ENCODE measurements at places on chromosomes 2 and 18.
A peak's percentile ranks its signal among the peaks of the same experiment; 100 is the strongest.

DNA sequence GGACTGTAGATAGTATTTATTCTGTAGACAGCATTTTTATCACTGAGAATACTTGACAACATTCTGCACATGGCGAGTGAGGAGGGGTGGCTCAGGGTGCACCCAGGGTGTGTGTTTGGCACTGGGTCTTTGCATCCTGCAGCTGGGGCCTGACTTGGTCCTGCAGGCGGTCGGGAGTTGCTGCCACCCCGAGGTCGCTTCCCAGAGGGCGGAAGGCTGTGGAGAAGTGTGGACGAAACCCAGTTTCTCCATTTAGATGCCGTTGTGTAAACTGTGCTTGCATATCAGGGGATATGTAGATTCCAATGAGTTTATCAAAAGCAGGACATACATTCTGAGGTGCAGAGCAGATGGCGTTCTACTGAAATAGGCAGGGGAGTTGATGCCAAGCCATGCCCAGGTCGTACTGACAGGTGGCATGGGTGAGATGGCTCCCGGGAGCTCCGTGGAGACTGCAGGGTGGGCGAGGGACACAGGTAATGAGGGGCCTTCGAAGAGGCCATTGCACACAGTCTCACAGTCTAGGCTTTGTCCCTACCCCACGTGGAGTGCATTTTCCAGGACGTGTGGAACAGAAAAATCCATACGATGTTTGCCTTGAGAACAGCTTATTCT is 74.5 kb downstream of the RTP5 start:
- no peak for DNase-seq

DNA sequence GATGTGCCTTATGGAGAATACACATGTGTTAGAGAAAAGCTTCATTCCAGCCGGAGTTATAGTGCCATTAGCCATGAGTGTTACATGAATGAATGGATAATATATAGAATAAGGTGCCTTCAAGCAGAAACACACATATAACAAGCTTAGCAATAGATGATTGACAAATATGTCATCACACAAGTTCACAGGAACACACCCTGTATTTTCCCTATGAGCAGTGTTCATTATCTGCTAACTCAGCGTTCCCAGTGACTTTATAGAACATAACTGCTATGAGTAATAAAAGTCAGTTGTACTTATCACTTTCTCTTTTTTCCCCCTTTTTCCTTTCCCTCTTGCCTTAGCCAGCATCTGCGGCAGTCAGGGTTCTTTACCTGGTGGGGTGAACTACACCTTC is 65.1 kb downstream of the TIMM21 start:
- no peak for DNase-seq

DNA sequence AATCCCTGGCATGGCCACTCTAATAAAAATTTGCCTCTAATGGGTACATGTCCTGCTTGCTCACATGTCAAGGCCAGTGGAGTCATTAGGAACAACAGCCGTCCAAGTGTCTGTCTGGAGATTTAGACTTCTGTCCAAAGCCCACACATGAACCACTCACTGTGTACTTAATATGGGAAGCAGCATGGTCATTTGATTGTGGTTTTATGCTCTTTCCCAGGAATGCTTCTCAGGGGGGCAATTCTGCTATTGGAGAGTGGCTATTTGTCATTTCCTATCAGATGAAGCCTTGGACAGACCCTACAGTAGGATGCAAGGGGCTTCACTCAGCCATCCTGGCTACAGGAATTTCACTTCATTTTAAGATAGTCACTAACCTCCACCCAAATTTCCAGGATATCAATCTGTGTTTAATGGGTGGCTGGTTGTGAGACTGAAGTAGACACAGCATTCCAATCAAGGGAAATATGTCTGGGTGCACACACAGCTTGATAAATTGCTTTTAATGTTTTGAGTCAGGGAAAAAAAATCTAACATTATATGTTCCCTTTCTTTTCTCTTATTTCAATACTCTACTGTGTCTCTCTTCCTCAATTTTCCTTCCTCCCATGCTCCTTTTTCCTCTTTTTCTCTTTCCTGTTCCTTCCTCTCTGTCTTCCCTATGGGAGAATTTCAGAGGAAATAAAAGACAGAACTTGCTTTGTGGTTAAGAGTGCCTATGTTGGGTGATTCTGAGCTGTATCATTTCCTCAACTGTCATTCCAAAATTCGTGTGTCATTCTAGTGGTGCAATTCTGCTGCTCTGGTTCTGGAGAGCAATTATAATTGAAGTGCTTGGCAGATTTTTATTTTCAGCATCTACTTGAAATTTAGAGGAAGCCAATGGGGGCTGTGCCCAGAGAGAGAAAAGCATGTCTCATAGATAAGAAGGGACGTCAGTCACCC is 320.1 kb downstream of the OSR1 start:
- DNase-seq, result no peak

DNA sequence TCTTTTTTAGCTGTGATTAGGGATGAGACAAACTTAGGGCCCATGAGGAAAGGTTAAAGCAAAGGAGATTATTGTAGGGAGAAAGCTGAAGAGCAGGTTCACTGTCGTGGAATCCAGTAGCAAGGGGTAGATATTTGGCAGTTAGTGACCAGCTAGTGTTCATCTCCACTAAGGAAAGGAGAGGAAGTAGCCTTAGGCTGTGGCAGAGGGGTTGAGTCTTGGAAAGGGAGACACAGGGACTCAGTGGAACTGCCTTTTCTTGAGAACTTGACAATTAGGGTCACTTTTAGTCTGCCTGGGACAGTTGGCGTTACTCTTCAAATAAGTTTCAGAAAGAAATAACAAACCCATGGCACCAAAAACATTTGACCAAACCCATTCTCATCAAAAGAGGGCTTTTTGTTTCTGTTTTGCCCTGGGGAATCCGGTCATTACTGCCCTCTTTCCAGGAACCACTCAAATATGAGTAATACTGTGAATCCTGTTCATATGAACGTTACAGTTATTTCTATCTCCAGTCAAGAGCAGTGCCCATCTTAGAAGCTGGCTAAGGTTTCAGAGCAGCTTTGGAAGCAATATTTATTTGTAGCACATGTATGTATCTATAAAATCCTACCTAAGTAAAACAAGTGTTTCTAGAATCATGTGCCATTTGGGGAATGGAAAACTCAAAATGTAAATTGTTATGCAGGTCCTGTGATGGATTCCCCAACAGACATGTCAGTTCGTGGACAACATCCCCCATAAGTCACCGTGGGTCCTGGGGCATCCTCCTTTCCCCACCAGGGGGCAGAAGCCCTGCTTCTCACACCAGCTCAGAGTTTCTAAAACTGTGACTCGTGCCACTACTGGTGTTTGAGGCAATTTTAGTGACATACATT is 77.3 kb upstream of the PHLPP1 start:
- DNase-seq, result peak; percentile 31

GRCh38 chr2:121529439-121530211 is 1.1 kb upstream of the RNU4ATAC start:
- DNase-seq, result no peak

GRCh38 chr18:52077251-52077983 is 262.6 kb upstream of the DCC start:
- no peak for DNase-seq

GRCh38 chr2:10868465-10869314 is 43.0 kb upstream of the KCNF1 start:
- DNase-seq, result no peak

- DNase-seq, result no peak
Measured at GRCh38 chr2:142741764-142742269, 135.6 kb upstream of the KYNU start.

DNA sequence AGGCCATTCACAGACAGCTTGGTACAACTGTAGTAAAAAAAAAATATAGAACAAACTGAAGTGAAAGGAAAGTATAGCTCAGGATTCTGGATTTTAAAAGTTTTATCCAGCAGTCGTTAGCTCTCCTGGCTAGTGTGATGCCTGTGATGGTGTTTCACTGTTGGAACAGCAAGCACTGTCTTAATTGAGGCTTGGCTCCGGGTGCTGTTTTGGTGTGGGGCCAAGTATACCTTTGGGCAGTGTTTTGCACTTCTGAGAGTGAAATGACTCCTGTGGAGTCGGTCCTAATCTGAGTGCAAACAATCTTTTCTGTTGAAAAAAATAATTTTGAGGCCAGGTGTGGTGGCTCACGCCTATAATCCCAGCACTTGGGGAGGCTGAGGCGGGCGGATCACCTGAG is 28.7 kb upstream of the RAB1A start:
- no peak for DNase-seq

GRCh38 chr2:18402-19271 is 27.7 kb downstream of the FAM110C start:
- DNase-seq, result no peak

DNA sequence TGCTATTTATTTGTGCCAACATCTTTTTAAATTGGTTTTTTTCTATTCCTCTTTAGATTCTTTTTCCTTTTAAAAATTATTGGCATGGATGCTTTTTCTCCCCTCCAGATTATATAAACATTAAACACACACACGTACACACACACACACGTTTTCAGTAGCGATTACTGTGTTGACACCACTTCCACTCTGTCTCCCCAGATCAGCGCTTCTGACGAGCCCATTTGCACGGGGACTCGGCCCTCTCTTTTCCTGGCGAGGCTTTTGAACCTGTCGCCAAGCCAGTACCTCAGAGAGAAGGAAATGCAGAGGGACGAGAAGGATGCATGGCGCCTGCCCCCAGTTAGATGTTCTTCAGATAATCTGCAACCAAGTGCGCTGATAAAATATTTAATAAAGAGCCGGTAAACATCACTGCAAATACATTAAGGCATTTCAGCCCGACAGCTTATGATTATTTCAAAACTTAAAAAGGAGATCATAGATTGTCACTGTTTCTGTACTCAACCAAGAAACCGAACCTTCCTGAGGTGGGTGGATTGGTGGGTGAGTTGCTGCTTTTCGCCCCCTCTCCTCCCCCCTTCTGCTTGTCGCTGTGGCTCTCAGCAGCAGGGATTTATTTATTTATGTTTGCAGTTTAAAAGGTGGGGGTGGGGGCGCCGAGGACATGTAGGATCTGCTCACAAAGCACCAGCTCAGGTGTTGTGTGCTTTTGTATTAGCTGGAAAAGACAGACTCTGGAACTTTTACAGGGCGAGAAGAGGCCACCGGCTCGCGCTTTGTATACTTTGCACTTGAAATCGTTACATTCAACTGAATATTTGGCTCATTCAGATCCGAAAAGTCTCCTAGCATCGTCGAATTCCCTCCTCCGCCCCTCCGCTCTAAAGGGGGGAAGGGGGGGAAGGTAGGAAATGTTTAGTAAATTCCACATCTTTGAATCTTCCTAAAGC is 787 bp upstream of the TBR1 start:
- DNase-seq, result no peak

DNA sequence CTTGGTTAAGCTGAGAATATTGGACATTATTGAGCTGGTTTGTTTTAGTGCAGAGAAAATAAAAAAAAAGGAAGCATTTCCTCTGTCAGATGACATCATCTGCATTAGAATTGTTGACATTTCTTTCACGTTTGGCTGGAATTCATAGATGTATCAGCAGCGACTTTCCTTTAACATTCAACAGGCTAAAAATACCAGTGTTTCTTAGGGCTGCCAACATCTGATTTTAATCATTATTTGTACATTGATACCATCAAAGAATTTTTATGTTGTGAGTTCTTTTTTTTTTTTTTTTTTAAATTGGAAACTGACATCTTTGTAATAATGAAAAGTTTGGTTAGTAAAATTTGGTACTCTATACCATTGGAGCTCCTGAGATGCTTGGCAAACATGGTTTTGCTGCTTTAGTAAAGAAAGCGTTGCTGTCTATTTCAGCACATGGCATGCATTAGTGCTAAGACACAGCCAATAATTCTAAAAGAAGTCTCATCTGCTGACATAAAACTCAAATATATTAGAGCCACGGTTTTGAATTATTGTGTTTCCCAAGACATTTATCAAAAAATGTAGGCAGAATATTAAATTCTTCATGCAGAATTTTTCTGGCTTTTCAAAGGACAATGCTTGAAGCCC is 33.6 kb downstream of the GTF2A1L start:
- no peak for DNase-seq

- no peak for DNase-seq
Measured at GRCh38 chr2:217521820-217522219, 481.0 kb downstream of the TNS1 start.

GRCh38 chr2:220259662-220260061 is 632.2 kb downstream of the SLC4A3 start:
- no peak for DNase-seq

DNA sequence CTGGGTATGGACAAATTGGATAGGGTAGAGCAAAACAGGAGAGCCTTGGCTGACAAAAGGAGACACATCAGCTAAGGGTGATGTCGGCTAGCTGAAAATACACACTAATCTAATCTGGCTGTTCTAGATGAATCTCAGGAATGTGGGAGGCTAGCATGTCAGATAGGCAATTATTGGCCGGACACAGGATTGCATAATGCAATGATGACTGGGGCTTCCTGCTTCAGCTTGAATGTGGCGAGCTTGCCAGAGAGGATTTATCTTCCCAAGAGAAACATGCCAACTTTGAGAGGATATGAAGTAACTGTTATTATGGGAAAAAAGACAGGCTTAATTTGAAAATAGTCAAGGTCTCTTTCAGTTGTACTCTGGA is 102.4 kb downstream of the TRIB2 start:
- DNase-seq, result no peak

DNA sequence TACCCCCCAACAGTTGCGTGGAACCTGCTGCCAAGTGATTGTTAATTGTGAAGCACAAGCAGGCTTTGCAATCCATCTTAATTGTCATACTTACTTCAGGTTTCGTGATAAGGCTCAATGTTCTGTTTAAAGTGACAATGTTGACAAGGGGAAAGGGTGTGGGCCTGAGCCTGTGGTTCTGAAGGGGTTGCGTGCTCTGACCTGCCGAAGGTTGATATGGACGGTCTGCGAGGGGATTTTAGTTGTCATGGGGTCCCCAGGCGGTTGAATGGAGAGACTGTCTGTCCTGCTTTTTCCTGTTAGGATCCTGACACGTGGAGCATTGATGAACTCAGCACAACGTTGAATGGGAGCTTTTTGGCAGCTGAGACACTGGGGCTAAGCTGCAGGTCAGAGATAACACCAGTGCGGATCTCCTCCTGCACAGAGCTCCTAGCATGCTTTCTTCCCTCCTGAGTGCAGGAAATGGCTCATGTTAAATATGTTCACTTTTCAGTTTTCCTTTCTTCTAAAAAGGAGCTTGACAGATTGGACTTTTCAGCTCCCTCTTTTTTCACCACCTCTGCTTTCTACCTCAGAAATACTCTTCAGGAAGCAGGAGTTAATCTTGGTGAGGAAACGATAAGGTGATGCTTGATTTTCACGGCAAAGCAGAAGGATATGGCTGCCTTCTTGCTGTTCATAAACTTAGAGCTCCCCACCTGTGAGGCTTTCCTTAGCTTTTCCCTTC is 62.9 kb upstream of the ZEB2 start:
- DNase-seq, result no peak

DNA sequence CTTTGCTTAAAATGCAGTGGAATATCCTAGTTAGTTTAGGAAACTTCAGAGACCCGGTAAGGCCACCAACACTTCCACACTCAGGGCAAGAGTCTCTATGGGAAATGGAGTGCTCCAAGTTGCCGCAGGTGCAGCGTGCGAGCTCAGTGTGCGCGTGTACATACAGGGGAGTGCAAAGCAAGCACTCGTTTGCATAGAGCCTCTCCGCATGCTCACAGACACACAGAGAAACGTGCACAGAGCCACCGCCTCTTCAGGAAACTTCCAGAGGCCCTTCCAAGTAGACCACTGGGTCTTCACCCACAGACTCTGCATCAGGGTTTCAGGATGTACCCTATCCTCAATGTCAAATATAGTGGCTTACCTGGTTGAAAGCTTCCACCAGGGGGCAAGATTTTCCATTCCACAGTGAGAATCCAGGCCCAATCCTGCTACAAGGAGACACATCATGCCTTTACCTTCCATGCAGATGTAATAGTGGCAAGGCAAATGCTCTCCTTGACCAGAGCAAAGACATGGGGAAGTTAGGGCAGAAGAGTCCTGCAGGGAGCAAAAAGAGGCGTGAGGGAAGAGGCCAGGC is 513.0 kb upstream of the MYT1L start:
- DNase-seq, result no peak
